ENCODE measurements at places on chromosomes 13 and 19. TPM values are rescaled to one million over a fixed set of nuclear protein-coding genes. Genes with fewer than 3 reads are reported as not detected.

EPSTI1 gene
- total RNA-seq, result 3.4 TPM

EXOC3L2 gene
- not detected for total RNA-seq

GRCh38 chr13:71469626-71470025 is 397.4 kb downstream of the DACH1 start:
- no peak for DNase-seq

DNA sequence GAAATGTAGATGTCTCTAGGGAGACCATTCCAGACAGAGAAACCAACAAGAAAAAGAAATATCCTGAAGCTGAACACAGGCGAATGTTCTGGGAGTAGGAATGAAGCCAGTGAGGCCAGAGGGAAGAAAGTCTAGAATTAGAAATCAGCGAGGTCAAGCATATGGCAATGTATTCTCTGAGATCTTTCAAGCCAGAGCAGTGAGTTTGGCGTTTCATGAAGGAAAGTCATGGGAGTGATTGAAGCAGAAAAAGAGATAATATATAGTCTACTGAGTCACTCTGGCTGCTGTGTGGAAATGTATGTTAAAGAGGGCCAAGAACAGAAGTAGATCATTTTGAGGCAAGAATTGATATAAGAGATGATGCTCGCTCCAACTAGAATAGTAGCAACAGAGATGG is 576.0 kb downstream of the PCDH17 start:
- no peak for DNase-seq

CTU1 gene
- 4.5 TPM for total RNA-seq

- DNase-seq, result no peak
Observed at GRCh38 chr19:32743021-32743420, 23.5 kb downstream of the TDRD12 start.

DNM2 gene
- 34.0 TPM for total RNA-seq

ZSWIM4 gene
- total RNA-seq, result 11.1 TPM

DNA sequence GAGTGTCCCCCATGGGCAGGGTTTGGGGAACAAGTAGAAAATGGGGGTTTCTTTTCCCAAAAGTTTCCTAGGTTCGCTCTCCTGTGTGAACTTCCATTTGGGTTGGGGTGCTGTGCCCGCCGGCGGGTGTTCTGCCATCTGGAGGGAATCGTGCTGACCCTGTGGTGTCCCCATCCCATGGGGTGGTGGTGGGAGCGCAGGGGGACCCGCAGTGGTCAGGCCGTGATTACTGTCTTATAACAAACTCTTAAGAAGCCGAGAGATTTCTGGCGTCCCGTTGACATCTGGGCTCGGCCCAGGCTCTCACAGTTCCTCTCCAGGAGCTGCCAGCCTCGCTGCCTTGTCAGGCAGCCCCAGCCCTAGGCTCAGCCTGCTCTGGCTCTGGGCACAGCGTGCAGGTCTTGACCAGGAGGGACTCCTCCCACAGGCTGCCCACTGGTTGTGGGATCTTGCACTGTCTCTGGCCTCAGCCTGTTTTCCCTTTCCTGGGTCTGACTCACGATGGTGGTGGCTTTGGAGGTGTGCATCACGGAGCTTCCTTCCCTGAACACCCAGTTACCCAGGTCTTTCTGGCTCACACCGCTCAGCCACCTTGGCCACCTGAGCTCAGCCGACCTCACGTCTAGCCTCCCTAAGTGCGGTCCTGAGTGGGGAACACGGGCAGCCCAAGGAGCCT is 34.5 kb downstream of the PLEKHJ1 start:
- no peak for DNase-seq

ZNF814 gene
- 32.8 TPM for total RNA-seq
